ENCODE measurements at places on chromosomes 7 and 10.

GRCh38 chr10:48470893-48471805 is 133.7 kb downstream of the ARHGAP22 start:
- H3K4me3 ChIP-seq, result no peak overlapping the region
- H3K36me3 ChIP-seq, result no peaks in the 10 kb centered on the region
- no peak overlapping the region for H3K27ac ChIP-seq
- DNase-seq, result no peak
- no peaks in the 10 kb centered on the region for H3K4me1 ChIP-seq
- peaks cover 6% of the 10 kb centered on the region for H3K27me3 ChIP-seq

DNA sequence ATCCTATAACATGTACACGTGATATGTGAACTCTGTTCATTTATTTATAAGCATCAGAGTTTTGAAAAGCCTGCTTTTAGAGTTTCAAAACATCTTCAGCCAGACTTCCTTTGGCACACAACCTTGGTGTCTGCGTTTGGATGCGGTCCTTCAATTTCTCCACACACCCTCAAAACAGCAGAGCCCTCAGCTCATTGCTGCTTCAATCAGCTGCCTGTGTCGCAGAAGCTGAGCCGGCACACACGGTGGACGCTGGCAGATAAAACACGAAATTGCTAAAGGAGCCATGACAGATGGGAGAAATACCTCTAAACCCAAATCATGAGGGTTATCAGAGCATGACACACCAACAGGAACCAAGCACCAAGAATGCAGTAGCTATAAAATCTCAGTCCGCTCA is 396.4 kb upstream of the AKR1E2 start:
- no peaks in the 10 kb centered on the region for H3K4me1 ChIP-seq
- H3K27ac ChIP-seq, result no peak overlapping the region
- H3K4me3 ChIP-seq, result no peak overlapping the region

- no peak overlapping the region for H3K4me3 ChIP-seq
- no peak for DNase-seq
- H3K27me3 ChIP-seq, result peaks cover 10% of the 10 kb centered on the region
- H3K36me3 ChIP-seq, result no peaks in the 10 kb centered on the region
These were observed 35.8 kb upstream of the GPR37 start for GRCh38 chr7:124801330-124801895.

DNA sequence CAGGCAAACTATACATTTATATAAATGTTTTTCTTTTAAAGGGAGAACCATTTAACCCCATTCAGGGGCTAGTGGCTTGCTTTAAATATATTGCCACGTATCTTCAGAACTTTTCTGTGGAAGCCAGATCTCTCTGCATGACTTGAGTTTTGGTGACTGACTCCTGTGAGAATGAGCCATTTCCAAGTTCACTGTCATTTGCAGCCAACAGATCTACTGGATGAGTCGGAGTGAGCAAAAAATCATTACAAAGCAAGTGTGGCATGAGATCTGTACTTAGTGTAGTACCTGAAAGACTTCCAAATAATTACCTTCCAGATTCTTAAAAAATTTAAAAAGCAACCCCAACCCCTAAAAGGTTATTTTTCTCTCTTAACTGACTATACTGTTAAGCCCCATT is 45.6 kb downstream of the PDSS1 start:
- no peaks in the 10 kb centered on the region for H3K27me3 ChIP-seq
- no peak for DNase-seq
- H3K4me1 ChIP-seq, result peaks cover 40% of the 10 kb centered on the region
- peaks cover 64% of the 10 kb centered on the region for H3K36me3 ChIP-seq
- H3K27ac ChIP-seq, result peak overlapping the region; percentile 91
